ENCODE measurements at places on chromosomes 11 and 22.
A peak's percentile ranks its signal among the peaks of the same experiment; 100 is the strongest.

DNA sequence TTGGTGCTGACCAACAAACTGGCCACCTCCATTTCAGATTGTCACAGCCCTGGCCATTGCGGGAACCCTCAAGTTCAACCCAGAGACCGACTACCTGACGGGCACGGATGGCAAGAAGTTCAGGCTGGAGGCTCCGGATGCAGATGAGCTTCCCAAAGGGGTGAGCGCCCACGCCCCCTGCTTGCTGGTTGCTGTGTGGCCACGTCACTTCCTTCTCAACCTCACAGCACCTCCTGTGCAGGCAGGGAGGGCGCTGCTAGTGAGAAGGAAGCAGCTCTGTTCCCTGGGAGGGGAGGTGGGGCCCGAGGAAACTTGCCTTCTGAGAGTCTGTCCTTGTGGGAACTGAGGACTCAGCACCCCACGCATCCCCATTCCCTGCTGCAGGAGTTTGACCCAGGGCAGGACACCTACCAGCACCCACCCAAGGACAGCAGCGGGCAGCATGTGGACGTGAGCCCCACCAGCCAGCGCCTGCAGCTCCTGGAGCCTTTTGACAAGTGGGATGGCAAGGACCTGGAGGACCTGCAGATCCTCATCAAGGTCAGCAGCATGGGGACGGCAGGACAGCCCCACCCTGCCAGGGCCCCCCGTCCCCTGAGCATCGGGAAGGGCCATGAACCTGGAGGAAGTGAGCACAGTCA, 19.3 kb downstream of the POLR3H start:
- DNase-seq, result no peak

DNA sequence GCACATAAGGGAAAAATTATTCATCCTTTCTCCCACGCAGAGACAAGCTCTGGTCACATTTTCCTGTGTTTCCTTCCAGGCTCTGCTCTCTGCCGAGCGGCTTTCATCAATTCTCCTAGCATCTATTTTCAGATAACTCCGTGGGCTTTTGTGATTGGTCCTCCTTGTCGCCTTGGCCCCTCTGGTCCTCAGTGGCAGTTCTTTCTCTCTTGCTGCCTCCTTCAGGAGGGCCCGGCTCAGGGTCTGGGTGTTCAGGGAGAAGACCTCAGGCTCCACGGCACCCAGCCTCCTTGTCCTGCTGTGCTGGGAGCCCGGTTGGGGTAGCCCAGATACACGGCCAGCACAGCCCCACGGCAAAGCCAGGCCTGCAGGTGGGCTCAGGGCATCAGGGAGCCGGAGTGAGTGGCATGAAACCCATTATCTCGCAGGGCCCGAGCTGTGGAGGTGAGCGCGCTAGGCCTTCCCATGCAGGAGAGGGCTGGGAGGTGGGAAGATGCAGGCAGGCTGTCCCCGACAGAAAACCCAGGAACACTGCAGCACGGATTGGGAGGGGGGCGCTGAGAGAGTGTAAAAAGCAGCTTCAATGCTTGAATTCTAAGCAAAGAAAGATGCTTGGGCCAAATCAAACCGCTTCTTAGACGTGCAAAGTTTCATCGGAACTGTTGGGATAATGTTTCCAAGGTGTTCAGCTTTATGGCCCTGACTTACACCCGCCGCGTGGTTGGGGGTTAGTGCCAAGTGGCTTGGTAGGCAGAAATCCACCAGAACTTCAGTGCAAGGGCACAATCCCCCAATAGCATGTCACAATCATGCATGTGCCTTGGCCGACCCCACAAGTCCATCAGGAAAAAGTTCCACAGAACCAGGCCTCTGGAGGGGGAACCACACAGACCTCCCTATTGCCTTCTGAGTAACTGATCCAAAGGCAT, 81.9 kb upstream of the WNT7B start:
- DNase-seq, result no peak

GRCh38 chr22:48925450-48925849, 902.2 kb downstream of the BRD1 start:
- DNase-seq, result no peak

- DNase-seq, result peak; percentile 70
These were observed 10.8 kb upstream of the CCDC86 start for GRCh38 chr11:60831143-60831500.

- no peak for DNase-seq
These were observed 29.9 kb downstream of the MN1 start for GRCh38 chr22:27771637-27772036.

- DNase-seq, result no peak
These were observed 2.0 kb upstream of the TNRC6B start for GRCh38 chr22:40175611-40176244.

DNA sequence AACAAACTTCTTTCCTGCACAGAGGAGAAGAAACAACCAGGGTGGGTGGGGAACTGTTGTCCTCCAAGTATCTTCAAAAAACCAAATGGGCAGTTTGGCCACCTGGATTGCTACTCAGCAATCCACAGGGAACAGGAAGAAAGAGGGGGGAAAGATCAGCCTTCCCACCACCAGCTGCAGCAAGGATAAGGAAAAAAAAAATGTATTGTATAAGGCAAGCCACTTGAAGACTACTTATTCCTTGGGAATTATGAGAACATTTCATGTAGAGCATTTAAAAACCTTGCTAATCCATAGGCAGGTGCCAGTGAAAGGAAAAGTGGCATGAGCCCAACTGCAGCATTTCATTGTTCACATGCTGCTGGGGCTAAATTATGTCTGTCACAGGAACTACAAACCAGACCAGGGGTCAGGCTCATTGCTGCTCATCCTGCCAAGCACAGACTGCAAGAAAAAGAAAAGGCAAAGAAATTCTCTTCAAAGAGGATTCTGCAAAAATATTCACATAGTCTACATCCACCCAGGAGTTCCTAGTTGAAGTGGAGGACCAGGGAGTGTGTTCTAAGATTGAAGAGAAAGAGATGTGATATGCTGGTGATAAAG, 2.2 kb downstream of the RAB30 start:
- DNase-seq, result no peak

- no peak for DNase-seq
These were observed 53.3 kb downstream of the TCF20 start for GRCh38 chr22:42217019-42217751.

Data from D721Med (cell line).